Amygdala (tissue), 56 donors: ENCODE measurements at places on chromosomes 7 and 10.

DNA sequence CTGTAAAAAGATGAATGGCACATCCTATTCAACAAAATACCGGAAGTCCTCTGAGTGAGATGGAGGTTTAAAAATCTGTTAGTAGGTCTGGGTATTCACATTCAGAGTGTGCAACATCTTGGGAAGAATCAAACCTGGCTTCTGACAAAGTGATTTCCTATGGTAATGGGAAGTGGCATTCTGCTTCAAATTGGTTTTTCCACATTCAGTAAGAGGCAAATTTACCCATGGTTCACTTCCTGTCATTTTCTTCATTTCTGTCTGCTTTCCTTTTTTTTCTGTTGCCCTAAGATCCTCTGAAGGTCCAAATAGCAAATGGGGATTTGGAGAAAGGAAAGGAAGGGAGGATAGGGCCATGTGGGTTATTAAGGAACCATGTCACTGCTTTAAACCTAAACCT is 218.3 kb downstream of the DOCK4 start:
- no peak for DNase-seq

GRCh38 chr10:113111260-113111659 is 161.2 kb downstream of the TCF7L2 start:
- DNase-seq = no peak

- DNase-seq = no peak
Measured at GRCh38 chr10:110868981-110869380, 2.7 kb upstream of the PDCD4 start.

DNA sequence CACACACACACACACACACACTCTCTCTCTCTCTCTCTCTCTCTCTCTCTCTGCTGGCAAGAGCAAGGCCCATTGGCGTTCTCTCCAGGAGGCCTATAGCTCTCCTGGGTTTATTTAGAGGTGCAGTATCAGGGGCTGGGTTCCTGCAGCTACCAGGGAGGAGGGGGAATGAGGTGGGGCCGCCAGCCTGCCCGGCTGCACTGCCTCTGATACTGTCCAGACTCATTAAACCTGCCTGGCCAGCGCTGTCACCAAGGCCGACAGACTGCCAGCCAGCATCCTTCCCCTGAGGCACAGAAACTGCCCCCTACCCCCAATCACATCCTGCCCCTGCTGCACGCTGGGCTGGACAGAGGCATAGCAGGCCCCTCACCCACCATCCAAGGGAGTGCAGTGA is 4.3 kb downstream of the PRRT4 start:
- DNase-seq = no peak

DNA sequence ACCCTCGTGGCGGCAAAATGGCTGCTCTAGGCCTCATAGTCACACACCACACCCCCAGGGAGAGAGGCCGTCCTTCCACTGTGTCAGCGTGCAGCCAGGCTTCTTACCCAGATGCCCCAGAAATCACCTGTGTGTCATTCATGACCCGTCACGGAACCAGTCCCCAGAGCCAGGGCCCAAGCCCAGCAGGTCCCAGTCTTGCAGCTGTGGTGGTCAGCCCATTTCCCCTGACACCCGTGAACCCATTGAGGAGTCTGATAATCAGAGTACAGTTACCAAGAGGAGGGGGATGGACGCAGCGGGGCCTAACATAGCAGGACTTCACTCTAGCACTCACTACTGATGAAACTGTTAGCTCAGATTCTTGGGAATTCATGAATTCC is 112.1 kb downstream of the ACTR3B start:
- DNase-seq = no peak

GRCh38 chr7:2165239-2165609 is 67.5 kb downstream of the MAD1L1 start:
- DNase-seq = no peak

DNA sequence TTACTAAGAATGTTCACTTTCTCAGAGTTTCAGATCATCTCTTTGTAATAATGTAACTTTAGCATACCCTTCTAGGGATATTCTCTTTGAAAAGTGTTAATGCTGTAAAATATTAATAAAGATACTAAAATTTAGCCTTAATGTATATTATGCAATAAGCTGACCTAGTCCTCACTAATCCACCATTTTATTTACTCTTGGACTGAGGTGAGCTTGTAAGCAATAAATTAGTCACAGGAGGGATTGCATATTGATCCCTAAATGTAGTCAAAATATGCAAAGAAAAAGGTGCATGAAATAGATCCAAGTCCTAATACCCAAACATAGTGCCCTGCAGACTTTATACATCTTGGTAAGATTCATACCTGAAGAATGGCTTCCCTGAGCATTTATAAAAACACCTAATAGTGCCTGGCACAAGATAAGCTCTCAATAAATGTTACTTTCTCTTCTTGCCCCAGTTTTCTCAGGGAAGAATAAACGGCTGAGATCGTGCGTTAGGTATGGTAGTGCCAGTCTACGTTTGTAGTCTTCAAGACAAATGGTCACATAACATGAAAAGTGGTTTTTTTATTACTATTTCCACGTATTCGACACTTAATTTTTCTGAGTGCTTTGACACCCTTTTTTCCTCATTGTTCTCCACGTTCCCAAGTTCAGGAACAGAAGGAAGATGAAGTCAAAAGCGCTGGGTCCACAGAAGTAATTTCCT is 14.3 kb downstream of the INSIG1 start:
- DNase-seq = no peak

DNA sequence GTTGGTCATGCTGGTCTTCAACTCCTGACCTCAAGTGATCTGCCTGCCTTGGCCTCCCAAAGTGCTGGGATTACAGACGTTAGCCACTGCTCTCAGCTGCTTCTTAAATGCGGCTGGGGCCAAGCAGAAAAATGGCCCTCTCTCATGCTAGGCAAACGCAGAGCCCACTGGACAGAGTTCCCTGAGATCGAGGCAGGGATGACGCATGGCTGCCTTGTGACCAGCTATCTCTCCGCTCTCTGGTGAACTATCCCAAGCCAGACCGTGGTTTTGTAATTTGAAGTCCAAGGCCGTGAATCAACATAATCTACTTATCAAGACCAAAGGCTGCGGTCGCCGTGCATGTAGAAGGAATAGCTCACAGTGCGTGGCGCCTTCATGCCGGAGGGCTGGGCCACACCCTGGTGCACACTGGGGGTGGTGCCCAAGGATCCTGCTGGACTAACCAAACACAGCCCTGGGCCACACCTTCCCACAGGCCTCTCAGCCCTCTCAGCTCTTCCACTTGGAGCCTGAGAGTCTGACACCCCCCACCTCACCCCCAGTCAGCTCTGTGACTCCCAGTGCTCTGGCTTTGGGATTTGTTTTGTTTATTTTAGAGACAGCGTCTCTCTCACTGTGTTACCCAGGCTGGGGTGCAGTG is 88.1 kb upstream of the CUX1 start:
- DNase-seq = no peak

DNA sequence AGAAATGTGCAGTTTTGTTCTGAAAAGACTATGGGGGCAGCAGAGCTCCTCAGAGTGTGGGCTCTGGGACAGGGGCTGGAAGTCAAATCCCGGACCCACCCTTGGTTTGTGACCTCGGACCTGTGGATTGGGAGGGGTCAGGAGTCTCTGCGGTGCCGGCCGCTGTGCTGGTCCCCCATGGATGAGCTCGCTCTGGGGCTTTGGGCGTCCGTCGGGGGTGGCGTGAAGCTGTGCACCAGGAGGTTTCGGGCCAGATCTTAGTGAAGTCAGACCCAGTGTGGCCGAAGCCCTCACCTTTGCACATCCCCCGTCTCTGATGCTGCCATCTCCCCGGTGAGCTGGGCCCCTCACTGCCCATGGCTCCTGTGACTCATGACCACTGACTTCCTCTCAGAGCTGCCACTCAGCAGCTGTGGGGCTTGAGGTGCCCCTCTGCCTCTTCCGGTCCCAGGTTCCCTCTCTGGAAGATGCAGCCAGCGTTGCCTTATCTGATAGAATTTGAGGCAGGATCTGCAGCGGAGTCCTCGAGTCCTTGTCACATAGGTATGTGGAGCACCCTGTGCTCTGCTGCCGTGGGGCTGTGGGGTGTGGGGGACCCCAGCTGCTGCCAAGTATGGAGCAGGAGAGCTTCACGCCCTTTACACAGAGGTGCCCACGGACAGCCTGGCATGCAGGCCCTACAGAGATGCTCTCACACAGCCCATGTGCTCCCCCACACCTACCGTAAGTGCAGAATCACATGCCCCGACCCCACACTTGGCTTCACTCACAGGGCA is 11.4 kb upstream of the SCART1 start:
- no peak for DNase-seq

GRCh38 chr10:22475651-22476600 is 130.6 kb downstream of the SPAG6 start:
- peak; percentile 43 for DNase-seq

- no peak for DNase-seq
Measured at GRCh38 chr10:29119374-29119773, 169.5 kb upstream of the LYZL1 start.

- no peak for DNase-seq
Measured at GRCh38 chr10:47050618-47051455, 139.6 kb downstream of the PTPN20 start.

GRCh38 chr10:125363791-125364190 is 203.4 kb upstream of the CTBP2 start:
- DNase-seq = no peak
